ENCODE measurements at places on chromosomes 4 and X.
A peak's percentile ranks its signal among the peaks of the same experiment; 100 is the strongest.

GRCh38 chrX:8971116-8971515, 62.8 kb downstream of the FAM9B start:
- DNase-seq, result peak; percentile 23

GRCh38 chrX:142095651-142096245, 109.3 kb downstream of the MAGEC2 start:
- no peak for DNase-seq

GRCh38 chrX:110175146-110175545, 142.7 kb downstream of the AMMECR1 start:
- peak; percentile 81 for DNase-seq

- no peak for DNase-seq
Observed at GRCh38 chr4:71446479-71447081, 107.8 kb downstream of the SLC4A4 start.

DNA sequence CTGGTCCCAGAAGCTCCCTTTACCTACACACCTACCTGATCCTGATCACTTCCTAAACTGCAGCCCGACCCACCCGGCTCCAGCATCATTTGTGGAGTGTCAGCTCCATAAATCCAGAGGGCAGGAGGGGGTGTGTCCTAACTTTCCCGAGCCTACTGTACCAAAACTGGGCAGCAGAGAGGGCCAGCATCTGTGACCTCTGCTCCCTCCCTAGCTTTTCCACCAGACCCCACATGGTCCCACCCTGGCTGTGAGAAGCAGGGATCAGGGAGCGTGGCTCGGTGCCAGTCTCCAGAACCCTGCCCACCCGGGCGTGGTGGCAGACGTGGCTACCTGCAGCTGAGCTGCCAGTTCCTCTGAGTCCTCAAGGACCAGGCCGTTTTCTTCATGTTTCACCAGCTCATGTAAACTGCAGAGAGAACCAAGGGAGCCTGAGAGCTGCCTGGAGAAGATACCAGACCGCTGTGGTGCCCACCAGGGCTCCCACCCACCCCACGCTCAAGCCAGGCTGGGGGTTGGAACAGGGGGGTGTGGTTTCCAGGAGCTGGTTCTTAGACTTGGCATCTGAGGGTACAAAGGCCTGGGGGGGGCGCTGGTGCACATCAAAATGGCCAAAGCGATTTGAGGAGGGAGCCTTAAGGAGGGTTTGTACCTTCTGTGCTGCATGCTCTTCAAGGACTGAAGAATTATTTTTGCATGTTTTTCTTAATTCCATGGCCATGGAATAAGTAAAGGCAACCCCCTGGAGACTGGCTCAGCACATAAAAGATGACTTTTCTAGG, 76.7 kb upstream of the DRD5 start:
- DNase-seq, result no peak

DNA sequence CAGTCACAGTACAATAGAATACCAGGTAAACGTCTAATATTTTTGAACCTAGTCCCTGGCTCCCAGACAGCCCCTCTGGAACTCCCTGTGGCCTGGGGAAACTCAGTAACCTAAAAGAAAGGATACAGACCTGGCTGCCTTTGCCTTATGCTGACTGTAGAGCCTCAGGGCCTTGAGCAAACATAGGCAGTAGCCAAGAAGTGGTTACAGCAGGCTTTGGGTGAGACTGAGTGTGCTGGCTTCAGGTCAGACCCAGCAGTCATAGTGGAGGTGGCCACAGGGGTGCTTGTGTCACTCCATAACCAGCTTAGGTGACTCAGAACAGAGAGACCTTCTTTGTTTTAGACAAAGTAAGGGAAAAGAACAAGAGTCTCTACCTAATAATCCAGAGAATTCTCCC, 141.8 kb upstream of the PRDX4 start:
- DNase-seq, result no peak

GRCh38 chr4:82677327-82677726, 115.5 kb upstream of the TMEM150C start:
- DNase-seq, result no peak

DNA sequence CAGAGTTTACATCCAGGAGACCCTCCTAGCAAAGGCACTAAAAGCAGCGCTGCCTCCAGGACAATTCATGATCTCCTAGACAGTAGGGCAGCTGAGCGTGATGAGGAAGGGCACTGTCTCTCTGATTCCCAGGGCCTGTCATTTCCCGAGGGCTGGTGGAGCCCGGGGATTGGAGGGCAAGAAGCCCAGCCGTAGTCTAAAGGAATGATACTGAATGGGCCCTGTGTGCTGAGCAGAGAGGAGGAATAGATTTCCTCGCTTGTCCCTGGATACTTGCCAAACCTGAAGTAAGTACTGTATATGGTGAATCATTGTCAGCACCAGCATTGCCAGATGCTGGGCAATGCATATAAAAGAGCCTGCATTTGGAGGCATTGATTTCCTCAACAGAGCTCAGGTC, 88.0 kb upstream of the SLITRK2 start:
- no peak for DNase-seq

DNA sequence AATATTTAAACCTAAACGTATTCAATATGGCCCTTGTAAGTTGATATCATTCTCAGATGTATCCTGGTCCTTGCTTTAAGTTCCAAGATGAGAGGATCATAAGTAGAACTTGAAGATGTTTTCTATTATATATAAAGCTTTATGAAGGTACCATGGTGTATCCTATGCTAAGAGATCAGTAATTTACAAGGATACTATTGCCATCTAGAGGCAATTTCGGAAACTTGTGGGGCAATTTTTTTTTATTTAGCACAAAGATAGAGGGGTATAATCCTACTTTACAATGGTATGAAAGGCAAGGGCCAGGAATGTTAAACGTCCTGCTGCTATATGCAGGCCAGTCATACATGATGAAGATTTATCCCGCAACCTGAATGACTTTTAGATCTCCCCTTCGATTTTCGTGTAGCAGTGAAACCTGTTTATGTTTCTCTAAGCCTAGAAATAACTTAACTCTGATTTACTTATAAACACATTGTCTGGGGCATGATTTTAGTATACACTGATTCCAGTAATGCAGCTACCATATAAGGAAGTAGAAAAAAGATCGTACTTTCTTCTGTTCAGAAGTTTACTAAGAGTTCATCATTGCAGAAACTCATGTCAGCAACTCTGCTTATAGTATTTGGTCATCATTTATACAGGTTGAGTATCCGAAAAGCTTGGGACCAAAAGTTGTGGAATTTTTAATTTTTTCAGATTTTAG, 2.6 kb downstream of the SLC25A31 start:
- DNase-seq, result no peak
